NAMALWA (cell line): ENCODE measurements at places on chromosomes 5 and 9.

DNA sequence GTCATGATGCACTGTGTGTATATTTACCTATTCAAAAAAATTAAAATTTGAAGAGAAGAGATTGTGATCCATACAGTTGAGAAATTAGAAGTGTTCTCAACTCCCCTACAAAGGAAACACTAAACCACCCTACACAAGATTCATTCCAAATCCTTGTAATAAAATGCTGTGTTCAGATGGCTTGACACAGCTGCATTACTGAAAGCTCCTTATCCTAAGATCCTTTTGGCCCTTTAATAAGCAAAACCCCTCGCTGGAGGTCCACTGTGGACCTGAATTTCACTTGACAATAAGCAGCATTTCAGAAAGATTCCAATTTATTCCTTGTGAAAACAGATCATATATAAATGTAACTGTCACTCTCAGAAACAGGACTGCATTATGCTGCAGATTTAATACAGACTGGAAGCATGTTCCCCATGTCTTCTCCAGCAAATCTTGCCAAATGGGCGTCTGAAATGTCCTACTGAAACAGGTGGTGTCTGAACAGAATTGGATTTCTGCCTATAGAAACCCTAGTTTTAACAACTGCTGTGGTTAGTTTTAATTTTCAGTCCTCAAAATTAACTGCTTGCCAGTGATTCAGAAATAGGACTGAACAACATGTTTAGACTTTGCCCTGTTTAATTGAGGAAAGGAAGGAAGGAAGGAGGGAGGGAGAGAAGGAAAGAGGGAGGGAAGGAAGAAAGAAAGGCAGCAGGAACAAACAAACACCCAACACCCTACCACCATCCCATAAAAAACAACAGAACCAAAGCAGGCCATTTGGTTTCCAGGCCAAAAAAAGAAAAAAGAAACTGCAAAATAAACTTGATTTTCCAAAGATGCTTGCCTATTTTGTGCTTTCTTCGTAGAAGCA lies 179.6 kb downstream of the MLLT3 start:
- DNase-seq = no peak

- no peak for DNase-seq
Measured at GRCh38 chr5:113266913-113267227, 167.9 kb downstream of the TSSK1B start.

- DNase-seq = no peak
Measured at GRCh38 chr9:125534971-125535701, 171.9 kb downstream of the MAPKAP1 start.

DNA sequence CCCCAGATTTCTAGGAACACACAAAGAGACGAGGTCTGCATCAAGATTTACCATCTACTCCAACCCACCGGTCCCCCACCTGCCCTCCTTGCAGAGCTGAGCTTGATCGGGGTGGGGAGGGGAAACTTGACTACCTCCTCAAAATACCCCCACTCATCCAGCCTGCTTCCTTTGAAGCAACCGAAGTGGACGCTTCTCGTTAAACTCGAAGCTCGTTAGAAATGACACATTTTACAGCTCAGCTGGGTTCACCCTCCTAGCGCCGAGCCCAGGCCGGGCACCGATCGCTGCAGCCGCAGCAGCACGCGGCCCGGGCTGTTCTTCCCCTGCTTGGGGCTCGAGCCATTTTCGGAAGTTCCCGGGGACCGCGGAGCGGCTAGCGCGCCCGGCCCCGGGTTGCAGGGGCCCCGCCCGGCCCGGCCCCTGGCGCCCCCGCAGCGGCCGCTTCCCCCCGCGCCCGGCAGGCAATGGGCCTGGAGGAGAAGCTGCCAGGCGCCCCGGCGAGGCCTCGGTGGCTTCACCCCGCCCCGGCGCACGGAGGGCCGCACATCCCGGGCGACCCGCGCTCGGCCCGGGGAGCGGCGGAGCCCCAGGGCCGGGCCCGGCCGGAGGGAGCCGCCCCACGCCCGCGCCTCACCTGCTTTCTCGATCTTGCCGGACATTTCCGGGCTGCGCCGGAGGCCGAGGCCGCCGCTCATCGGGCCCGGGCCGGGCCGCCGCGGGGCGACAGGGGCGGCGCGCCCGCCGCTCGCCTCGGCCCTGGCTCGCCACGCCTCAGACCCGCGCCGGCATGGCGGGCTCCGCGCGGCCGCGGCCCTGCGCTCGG lies 530 bp downstream of the RAPGEF1 start:
- no peak for DNase-seq

DNA sequence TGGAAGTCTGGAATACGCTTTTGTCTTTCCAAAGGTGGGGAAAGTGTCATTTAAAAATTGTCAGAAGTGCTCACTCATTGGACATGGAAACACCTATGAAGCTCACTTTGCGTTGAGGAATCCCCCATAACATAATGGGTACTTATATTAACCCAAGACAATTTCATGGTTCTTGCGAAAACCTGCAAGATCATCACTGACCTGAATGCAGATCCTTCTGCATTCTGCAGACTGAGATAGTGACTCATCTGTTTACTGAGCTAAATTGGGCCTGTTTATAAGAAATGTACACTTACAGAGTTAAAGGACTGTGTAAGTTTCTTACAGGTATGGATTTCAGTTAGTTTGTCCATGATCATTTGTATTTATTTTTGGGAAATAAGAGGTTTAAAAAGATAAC lies 153.0 kb downstream of the HMHB1 start:
- DNase-seq = no peak

DNA sequence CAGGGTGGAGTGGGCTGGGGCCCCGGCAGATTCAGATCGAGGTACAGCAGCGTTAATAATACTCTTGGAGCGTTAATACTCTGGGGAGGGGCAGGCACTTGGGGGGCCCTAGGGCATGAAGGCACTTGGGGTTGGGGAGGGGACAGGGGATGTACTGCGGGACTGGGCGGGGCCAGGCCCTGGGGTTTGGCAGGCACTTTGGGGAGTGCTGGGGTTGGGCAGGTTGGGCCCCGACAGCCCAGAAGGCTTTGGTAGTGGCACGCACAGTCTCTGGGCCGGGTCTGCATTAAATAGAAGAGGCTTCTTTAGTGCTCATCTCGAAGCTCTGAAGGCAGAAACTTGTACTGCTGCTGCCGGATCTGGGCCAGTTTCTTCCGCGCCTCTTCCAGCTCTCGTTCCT lies 7.8 kb upstream of the TPM2 start:
- DNase-seq = no peak

DNA sequence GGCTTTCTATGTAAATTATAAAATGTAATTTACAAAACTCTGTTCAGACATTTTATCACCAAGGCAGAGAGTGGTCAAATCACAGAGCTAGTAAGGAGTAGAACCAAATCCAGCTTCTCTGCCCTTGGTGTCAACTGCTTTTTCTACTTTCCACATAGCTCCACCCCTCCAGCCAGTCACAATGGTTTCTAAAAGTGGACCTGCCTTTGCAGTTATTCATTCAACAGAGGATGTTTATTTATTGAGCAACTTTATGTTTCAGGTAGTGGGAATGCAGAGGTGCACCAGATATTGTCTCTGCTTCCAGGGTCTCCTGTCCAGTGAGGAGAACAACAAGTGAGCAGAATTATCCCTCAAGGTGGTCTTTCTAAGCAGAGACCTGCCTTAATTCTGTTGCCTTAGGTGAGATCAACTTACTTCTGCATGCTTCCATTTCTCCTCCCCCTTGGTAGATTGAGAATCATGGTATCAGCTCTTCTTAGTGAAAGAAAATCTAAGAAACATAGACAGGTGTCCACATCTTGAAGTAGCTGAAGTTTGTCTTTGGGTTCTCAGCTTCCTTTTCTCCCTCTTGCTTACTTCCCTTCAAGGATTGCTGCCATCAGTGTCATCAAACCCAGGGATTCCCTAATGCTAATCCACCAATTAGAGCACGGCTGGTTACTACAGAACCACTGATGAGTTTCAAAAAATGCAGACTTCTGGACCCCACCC lies 17.2 kb upstream of the PDCD1LG2 start:
- no peak for DNase-seq

- no peak for DNase-seq
Measured at GRCh38 chr9:75712700-75713099, 177.8 kb upstream of the PCSK5 start.

- no peak for DNase-seq
Measured at GRCh38 chr5:134943547-134943946, 24.2 kb upstream of the CATSPER3 start.

- no peak for DNase-seq
Measured at GRCh38 chr5:33364406-33364805, 76.4 kb upstream of the TARS1 start.
